Subcutaneous preadipocyte (primary cell): ENCODE measurements at places on chromosomes 1 and 21. TPM values are rescaled to one million over a fixed set of nuclear protein-coding genes. Genes with fewer than 3 reads are reported as not detected.

C1orf87 gene
- not detected in 2 replicates for total RNA-seq

MTMR11 gene
- 4.4 and 9.2 TPM in 2 replicates for total RNA-seq

POFUT2 gene
- 15.4 and 22.7 TPM in 2 replicates for total RNA-seq

IRF6 gene
- not detected in 2 replicates for total RNA-seq

HS2ST1 gene
- total RNA-seq: 35.4 and 87.5 TPM in 2 replicates

BGLAP gene
- total RNA-seq: 0.37 and 0.39 TPM in 2 replicates

CD53 gene
- total RNA-seq: not detected in 2 replicates

LCE1F gene
- total RNA-seq: not detected in 2 replicates

SPATA21 gene
- total RNA-seq: not detected in 2 replicates

CCDC27 gene
- not detected in 2 replicates for total RNA-seq

S100A9 gene
- total RNA-seq: not detected in 2 replicates

PARS2 gene
- 4.4 and 5.9 TPM in 2 replicates for total RNA-seq

ILDR2 gene
- under 0.01 TPM in 2 replicates for total RNA-seq

C4BPB gene
- not detected in 2 replicates for total RNA-seq

OR2AK2 gene
- not detected in 2 replicates for total RNA-seq

NBPF9 gene
- total RNA-seq: 15.1 and 24.8 TPM in 2 replicates

MIA3 gene
- total RNA-seq: 65.4 and 71.2 TPM in 2 replicates

S100A7A gene
- total RNA-seq: not detected in 2 replicates

INPP5B gene
- 22.8 and 34.8 TPM in 2 replicates for total RNA-seq

CELA3B gene
- not detected in 2 replicates for total RNA-seq

ARHGAP30 gene
- not detected in 2 replicates for total RNA-seq

SLC6A17 gene
- under 0.01 and 0.20 TPM in 2 replicates for total RNA-seq

OMA1 gene
- total RNA-seq: 12.9 and 21.9 TPM in 2 replicates

TMCO4 gene
- 8.1 and 8.6 TPM in 2 replicates for total RNA-seq

GBP6 gene
- not detected in 2 replicates for total RNA-seq

KCNA3 gene
- total RNA-seq: under 0.01 and 0.37 TPM in 2 replicates

DYRK1A gene
- total RNA-seq: 43.4 and 65.3 TPM in 2 replicates

S100B gene
- not detected in 2 replicates for total RNA-seq

FAM151A gene
- total RNA-seq: not detected in 2 replicates

TFF2 gene
- not detected in 2 replicates for total RNA-seq

MEGF6 gene
- total RNA-seq: 0.59 and 1.1 TPM in 2 replicates

ZBTB7B gene
- total RNA-seq: 11.4 and 14.5 TPM in 2 replicates

ZNF669 gene
- total RNA-seq: 7.3 and 7.4 TPM in 2 replicates
